ENCODE measurements at places on chromosomes 7 and 10.

DNA sequence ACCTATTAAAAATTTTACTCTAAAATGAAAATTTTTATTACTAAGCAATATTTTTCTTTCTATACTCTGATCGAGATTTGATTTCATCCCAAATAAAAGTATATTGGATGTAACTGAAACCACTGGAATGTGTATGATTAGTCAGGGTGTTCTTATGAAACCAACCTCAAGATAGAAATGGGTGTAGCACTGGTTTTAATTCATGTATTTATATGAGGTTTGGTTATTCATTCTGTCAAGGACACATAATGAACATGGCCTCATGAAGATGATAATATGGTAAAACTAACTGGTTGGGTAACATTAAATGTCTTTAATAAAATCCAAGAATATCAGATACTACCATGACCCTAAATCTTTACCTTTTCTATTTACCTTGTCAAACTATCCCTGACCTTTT lies 197.7 kb downstream of the SEMA3A start:
- DNase-seq: no peak

DNA sequence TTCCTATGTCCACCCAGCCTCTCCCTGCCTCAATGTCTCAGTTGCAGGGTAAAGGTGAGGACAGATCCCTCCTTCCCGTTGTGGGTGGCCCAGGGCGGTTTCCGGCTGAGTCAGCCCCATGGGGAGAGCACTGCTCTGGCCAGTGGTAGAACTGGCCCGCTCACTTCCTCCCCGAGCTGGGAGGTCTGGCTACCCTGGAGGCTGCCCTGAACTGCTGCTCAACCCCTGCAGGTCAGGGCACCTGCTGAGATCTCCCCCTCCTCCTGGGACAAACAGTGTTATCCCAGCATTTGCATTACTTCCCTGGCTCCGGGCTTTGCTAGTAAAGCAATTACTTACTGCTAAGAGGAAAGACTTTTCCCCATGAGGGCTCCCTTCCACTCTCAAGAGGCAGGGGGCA lies 21.4 kb upstream of the IMPDH1 start:
- no peak for DNase-seq

GRCh38 chr7:36188266-36188665 lies 35.2 kb downstream of the EEPD1 start:
- no peak for DNase-seq

- DNase-seq: no peak
Measured at GRCh38 chr7:29231671-29232232, 37.2 kb downstream of the CHN2 start.

- DNase-seq: no peak
Measured at GRCh38 chr10:9362721-9363120, 1308.2 kb downstream of the GATA3 start.

- no peak for DNase-seq
Measured at GRCh38 chr7:30427296-30428070, 51.1 kb downstream of the NOD1 start.

GRCh38 chr10:119656760-119657159 lies 5.6 kb downstream of the BAG3 start:
- no peak for DNase-seq

DNA sequence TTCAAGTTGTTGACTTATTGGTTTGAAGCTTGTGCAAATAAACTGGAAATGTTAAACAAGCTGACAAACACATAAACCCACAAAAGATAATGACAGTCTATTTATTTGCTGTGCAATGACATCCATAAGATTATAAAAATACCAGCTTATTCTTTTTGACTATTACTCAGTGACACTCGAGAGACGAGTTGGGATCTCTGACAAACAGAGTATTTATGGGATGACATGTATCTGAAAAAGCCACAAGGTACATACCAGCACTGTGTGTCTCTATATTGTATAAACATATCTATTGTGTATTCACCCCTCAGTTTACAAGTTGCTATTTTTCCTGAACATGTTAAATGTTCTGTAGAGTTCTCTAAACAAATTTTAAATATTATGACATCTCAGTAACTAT lies 88.9 kb downstream of the CHRM2 start:
- no peak for DNase-seq

- no peak for DNase-seq
Measured at GRCh38 chr10:70681731-70682005, 9.4 kb downstream of the ADAMTS14 start.

GRCh38 chr7:70614237-70615045 lies 517.5 kb upstream of the GALNT17 start:
- no peak for DNase-seq

GRCh38 chr10:28797904-28798371 lies 120.6 kb downstream of the BAMBI start:
- DNase-seq: no peak

GRCh38 chr7:28452681-28453080 lies 40.4 kb downstream of the CREB5 start:
- DNase-seq: no peak

DNA sequence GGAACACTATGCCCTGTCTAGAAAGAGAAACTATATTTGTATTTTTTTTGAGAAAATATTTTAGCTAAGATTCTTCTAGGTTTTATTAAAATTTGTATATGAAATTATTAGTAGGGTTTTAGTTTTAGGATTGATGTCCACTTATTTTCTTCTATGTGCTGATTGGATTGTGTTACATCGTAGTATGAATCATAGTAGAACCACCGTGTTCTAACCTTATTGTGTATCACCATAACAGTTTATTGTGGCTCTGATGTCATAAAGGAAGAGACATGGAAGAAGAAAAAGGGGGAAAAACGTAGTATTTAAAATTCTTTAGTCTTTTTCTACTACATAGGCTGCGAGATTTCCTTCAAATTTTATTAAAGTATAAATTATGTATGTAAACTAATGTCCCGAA lies 1.9 kb downstream of the AGBL3 start:
- DNase-seq: no peak

GRCh38 chr7:127946847-127947246 lies 84.4 kb downstream of the LRRC4 start:
- DNase-seq: no peak

DNA sequence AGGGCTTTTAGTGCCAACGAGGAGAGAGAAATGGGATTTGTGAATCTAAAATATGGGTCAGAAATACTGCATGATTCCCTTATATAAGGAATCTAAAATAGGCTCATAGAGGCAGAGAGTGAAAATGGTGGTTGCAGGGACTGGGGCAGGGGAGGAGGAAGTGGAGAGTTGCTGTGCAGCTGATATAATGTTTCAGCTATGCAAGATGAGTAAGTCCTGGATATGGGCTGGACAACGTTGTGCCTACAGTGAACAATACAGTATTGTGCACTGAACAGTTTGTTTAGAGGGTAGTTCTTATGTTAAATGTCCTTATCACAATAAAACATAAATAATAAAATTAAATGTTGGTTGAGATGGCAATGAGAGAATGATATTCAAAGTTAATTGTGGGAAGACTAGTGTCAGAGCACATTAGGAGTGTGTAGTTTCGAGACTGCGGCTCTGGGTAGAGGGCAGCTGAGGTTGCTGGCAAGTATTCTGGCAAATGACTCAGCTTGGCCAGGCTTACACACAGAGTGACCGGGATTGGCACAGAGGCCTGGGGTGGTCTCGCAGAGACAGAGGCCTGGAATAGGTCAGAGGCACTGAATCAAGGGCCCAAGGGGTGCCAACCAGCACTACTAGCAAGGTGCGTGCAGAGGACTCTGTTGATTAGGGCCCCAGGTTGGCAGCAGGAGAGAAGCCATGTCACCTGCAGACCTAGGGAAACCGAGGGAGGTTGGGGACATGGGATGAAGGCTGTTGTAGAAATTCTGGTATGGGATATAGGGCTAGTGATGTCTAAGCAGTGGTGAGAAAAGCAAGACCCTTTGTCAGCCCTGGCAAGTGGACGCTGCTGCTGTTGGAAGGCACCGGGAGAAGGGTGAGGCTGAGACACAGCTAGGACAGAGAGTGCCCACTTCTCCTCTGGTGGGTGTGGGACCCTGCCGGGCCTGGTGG lies 2.8 kb upstream of the DEPP1 start:
- no peak for DNase-seq

- no peak for DNase-seq
Measured at GRCh38 chr7:29080803-29081202, 65.5 kb downstream of the CPVL start.

- no peak for DNase-seq
Measured at GRCh38 chr7:101882005-101882421, 64.6 kb downstream of the CUX1 start.

DNA sequence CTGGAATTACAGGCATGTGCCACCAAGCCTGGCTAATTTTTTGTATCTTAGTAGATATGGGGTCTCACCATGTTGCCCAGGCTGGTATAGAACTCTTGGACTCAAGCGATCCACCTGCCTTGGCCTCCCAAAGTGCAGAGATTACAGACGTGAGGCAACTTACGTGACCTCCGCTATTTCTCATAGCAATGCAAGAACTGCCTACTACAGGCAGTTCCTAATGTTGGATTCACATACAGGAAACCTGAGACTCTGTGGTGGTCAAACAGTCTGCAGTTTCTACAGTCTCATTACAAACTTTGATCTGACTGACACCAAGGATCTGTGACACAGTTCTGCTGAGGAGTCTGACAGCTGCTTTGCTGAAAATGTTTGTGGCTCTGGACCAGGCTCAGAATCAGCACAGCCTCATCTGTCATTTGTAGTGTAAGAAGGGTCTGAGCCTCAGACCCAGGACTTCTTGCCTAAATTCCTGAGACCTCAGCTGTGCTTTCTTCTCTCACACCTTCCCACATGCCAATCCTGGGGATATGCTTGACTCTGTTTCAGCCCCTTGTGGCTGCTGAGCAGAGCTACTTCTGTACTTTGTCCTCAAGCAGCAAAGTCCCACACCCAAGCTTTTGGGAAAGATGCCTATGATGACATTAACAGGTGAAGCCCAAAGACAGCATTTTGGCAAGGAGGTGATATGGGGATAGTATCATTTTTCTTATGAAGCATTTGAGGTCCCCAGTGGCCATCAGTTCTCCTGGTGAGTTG lies 48.0 kb upstream of the CYP2C9 start:
- peak; percentile 12 for DNase-seq

All from HuH-7 (cell line).